ENCODE measurements at places on chromosomes 4 and X.

- no peak for DNase-seq
Observed at GRCh38 chr4:121150486-121150885, 13.6 kb downstream of the TNIP3 start.

DNA sequence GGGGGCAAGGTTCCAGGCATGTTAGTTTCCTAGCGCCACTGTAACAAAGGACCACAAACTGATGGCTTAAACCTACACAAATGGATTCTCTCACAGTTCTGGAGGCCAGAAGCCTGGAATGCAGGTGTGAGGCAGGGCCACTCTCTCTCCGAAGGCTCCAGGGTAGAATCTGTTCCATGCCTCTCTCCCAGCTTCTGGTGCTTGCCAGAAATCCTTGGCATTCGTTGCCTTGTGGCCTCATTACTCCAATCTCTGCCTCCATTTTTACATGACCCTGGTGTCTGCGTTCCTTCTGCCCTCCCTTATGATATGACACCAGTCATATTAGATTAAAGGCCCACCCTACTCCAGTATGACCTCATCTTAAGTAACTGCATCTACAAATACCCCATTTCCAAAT, 39.6 kb downstream of the CLDN34 start:
- no peak for DNase-seq

- no peak for DNase-seq
Observed at GRCh38 chrX:9729171-9729885, 36.3 kb downstream of the GPR143 start.

GRCh38 chrX:48035891-48036290, 29.1 kb downstream of the SPACA5 start:
- no peak for DNase-seq

DNA sequence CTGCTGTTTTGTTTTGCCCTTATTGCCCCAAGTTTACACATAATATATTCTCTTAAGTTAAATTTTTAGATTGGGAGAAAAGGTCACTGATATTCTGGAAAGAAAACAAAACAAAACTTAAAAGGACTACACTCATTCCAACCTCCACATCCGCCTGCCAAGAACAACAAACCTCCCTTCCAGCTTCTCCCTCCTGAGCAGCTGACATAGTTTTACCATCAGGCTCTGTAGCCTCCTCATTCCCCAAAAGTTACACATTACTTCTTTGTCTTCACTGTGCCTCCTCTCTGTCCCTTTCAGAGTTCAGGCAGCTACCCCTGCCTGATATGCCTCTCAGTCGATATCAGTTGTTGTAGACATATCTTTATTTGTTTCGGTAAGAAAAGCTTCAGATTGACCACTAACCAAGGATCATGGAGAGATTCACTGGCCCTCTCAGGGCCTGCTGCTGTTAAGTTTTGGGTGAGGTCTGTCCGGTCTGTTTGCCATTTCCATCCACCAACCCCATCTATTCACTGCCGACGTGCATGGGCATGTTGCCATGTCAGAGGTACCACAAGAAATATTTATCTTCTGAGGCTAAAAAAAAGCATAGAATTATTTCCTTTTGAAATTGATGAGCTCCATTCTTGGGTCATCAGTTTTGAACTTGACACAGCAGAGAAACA, 164.1 kb downstream of the GASK1B start:
- peak; percentile 63 for DNase-seq

DNA sequence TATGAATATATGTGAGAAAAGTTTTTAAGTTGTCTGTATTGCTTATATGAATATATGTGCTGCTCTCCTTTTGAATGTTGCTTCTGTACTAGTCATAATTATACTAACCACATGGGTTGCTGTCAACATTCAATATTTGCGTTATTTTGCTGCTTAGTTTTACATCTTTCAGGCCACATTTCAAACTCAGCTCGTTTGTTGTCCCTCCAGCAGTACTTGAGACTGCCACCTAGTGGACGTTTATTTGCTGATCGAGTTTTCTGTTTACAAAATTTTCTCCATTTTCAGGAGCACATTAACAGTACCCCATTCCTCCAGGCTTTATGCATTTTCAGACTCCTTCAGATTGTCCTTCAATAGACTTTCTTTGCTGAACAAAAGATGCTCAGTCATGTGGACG, 75.8 kb downstream of the NUDT11 start:
- peak; percentile 57 for DNase-seq

DNA sequence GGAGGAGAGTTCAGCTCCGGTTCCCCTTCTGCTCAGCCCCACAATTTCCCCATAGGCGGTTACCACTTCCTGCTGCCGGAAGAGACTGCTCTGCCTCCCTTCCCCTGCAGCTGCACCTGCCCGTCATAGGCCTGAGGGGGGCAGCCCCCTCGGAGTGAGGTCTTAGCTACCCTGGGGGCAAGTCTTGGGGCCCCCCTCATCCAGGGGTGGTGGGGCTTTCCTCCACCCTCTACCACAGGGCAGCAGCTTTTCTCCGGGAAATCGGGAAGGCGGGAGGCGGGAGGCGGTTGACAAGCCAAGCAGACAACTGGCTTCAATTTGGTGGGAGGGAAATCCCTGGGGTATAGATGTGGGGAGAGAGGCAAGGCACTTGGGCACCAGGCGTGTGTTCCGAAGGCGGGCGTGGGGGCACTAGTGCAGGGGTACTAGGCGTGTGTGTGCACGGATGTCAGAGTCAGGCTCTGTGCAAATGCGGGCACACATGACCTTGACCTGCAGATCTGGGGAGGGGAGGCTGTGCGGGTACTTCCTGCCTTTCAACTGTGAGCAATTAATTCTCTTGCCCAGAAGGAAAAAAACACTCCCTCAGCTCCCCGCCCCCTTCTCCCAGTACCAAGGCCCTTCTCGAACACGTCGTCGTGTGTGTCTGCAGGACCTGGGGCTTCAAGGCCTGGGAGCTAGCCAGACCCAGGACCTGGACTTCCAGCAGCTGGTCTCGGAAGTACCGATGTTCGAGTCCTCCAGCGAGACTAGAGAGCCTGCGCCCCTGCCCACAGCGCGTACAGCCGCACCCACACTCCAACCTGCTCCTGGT, 1.0 kb upstream of the ARHGAP4 start:
- DNase-seq: peak; percentile 88

- DNase-seq: peak; percentile 51
Observed at GRCh38 chr4:184058026-184058425, 152.9 kb downstream of the STOX2 start.

DNA sequence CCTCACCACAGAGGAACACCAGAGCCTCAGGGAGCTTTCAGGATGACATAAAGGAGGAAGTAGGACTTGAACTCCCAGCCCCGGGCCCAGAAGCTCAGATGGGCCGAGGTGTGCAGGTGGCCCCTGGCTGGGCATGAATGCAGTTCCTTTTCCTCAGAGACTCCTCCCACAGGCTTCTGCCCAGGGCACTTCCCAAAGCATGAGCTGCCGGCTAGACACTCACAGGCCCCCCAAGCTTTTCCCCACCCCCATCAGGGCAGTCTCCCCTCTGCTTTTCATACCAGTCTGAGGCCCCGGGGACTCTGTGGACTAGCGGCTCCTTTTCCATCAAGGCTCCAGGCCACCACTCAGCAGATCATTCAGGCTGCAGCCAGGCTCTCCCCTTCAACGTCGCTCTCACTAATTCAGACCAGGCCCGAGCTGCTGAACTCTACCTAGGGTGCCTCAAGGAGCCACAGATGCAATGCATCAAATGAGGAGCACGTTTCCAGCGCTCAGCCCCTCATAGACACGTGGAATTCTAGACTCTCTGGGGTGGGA, 36.9 kb downstream of the HMX1 start:
- no peak for DNase-seq

DNA sequence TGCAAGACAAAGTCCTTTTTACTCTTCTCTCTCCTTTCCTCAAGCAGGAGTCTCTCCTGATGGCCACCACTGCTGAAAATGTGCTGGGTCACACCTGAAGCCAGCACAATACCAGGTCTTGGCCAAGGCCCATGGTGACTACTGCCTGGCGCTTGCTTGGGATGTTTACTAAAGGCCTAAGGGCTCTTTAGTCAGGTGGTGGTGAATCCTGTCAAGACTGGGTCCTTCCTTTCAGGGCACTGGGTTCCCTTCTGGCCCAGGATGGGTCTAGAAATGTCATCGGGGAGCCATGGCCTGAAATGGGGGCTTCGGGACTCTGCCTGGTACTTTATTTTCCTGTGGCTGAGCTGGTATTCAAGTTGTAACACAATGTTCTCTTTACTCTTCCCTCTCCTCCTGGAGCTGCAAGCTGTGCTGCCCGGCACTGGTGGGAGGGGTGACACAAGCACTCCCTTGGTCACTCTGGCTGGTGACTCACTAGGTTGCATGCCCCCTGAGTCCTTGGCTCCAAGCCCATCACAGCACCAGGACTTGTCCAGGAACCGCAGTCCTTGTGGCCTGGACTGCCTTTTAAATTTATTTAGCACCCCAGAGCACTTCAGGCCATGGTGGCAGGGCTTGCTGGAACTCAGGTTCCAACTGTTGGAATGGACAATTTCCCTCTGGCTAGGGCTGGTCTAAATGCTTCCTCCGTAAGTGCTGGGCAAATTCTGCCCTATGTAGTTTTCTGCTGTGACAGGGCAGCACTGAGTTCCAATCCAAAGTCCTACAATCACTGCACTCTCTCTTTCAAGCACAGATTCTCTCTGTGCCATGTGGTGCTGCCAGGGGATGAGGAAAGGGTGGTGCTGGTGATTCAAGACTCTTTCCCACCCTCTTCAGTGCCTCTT, 11.3 kb downstream of the ARL13A start:
- DNase-seq: no peak

DNA sequence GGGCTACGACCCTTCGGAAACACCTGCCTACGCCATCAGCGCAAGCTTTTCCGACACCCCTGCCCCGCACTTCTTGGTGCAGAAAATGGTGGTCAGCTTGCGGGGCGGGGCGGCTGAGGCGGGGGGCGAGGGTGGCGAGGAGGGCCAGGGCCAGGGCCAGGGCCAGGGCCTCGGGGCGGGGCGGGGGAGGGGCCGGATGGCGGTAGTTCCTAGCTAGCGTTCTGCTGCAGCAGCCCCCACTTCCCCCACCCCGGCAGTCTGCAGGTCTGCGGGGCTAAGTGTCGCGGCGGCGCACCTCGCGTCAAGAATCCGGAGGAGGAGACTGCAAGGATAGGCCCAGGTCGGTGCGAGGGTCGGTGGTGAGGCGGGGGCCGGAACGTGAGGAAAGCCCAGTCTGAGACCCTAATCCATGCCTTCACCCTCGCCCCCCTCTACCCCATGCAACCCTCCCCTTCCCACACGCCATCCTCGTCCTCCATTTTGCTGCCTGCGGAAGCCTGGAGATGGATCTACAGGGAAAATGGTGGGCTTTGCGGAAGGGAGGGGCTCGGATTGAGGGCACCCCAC, 600 bp downstream of the BEX4 start:
- DNase-seq: peak; percentile 48

DNA sequence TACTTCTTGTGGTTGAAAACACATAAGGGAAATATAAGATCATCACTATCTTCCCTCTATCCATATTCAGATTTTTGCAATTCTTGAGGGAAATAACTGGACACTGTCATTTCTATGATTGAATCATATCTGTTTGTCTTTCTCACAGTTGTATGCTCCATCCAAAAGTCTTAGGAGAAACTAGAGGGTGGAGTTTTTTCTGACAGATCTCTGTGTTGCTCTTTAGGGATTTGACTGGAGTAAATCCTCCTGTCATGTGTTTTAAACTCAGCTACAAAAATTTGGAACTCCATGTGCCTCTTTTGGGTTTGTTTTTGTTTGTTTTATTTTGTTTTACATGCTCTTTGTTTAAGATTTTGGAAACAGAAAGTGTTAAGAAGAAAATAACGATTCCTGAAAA, 136.5 kb downstream of the SPATA18 start:
- peak; percentile 79 for DNase-seq

DNA sequence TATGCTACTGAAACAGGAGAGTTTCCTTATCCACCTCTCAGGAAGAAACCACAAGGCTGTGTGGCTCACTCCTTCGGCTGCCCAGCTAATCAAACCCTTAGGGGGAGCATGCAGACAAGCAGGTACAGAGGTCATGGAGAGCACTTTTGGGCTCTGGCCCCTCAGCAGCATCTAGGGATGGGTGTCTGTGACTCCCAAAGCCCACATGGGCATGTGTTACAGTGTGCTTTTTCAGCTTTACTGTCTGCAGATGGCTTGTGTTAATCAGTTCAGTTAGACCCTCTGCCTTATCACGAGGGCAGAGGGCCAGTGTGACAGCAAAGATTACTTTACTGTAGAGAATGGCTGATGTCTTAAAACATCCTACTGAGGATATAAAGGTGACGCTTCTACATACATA, 447.4 kb downstream of the PCDH10 start:
- no peak for DNase-seq

GRCh38 chr4:43564591-43564990, 672.1 kb downstream of the GRXCR1 start:
- DNase-seq: no peak

- DNase-seq: no peak
Observed at GRCh38 chrX:119763181-119763580, 4.8 kb downstream of the SOWAHD start.

DNA sequence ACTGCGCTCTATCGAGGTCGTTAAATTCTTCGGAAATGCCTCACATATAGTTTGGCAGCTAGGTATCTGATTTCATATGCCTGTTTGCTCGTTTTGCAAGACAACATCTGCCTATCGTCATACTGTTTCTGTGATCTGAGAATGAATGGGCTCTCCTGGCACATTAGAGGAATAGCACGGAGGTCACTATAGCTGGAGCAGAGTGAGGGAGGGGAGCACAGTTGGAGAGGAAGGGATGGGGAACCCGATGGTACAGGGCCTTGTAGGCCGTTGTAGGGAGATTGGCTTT, 552 bp downstream of the IKBKG start:
- no peak for DNase-seq

- DNase-seq: no peak
Observed at GRCh38 chrX:151680805-151681204, 14.5 kb upstream of the PRRG3 start.
